ENCODE measurements at places on chromosomes 2 and 18.
A peak's percentile ranks its signal among the peaks of the same experiment; 100 is the strongest.

GRCh38 chr18:54358495-54359040, 862 bp downstream of the C18orf54 start:
- no peak for DNase-seq

DNA sequence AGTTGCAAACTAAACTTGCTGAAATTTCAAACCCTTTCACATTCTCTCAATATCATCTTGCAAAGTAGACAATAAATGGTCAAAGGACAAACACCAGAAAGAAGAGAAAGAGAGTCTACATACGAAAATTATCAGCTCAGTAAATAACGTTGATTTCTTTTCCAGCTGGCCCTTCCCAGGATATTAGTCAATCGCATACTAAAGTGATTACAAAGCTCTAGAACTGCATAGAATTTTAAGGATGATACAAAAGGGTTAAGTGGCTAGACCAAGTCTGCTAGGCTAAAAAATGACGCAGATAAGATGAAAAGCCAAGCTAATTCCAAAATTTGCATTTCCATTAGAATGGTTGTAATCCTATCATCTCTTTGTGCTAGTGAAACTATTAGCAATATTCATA, 405.7 kb downstream of the FBXO15 start:
- no peak for DNase-seq

DNA sequence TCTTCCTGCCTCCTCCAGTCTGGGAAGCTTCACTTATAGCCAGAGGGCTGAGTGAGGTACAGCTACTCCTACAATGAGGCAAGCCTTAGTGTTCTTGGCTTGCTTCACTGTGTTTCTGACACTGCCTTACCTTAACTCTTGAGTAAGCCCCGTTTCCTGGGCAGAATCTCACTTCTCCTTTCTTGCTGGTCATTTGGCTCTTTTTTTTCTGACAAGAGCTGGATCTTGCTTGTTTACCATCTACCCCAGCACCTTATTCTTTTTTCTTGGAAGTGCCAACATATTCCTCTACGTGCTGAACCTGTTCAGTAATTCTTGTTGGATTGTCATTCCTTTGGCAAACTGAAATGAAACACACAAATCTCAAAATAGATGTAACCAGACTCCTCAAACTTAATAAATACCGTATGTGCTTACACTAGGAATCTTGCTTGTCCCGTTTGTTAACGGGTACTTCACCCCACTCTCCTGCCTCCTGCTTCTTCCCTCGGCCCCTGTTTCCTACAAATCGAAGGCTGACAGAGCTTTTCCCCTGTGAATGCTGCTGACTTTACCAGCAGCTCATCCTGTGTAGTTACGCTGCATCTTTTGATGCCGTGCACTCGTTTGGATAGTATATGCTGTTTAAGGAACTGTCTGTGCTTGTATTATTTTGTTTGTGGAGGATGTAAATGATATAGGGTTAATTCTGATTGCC, 132.2 kb downstream of the FMNL2 start:
- no peak for DNase-seq

DNA sequence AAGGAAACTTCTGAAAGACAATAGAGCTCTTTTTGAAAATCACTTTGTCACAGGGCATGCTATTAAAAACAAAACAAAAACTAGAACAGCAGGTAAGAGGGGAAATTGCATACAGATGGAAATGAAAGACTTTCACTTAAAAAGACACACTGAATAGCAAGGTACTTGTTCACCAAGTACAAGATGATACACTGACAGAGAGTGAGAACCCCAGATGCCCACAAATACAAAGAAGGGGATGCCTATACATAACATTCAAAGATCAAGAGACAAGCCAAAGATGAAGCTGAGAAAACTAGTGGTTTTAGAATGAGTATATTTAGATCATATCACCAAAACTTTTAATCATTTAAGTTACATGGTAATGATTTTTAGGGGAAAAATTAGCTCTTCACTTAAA, 60.7 kb downstream of the ASXL2 start:
- no peak for DNase-seq

GRCh38 chr2:79861059-79861374, 348.2 kb downstream of the CTNNA2 start:
- DNase-seq, result no peak

DNA sequence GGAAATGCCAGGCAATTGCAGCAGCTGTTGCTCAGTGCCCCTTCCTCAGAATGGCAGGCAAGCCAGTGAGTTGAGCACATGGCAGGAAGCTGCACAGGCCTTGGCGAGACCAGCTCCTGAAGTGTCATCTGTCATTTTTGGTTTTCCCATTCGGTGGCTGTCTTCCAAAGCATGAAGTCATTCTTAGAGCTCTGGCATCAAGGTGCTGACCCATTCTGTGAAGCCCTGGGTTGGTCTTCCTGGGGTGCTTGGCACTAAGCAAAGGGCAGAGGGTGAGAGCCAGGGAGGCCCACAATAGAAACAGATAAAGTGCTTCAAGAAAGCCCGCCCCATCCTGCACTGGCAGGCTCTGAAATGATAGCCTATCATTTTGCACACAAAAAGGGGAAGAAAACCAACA, 150.5 kb downstream of the VAPA start:
- no peak for DNase-seq

DNA sequence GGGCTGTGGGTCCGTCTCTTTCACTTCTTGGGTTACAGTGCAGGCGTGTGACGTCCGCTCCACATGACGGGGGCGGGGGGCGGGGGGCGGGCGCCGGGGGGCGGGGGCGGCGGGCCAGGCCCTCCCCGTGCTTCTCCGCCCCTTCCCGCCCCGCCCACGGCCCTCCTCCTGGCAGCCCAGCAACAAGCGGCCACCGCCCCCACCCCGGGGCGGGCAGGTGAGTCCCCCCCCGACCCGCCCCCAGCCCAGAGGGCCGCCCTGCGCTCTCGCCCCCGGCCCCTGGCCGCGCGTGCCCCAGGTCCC, 3.6 kb downstream of the ZNF516 start:
- DNase-seq, result peak; percentile 71

DNA sequence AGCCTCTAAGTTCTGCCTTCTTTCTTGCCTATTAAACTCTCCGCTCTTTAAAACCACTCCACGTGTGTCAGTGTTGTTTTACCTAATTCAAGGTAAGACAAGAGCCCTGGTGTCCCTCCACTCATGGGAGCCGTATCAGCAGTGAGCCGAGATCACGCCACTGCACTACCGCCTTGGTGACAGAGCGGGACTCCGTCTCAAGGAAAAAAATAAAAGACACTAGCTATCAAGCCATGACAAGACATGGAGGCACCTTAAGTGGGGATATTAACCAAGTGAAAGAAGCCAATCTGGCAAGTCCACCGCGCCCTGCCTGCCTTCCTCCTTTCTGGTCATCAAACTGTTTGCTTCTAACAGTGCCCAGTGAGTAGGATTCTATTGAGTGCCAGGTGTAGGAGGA, 40.2 kb upstream of the LBH start:
- DNase-seq, result no peak

DNA sequence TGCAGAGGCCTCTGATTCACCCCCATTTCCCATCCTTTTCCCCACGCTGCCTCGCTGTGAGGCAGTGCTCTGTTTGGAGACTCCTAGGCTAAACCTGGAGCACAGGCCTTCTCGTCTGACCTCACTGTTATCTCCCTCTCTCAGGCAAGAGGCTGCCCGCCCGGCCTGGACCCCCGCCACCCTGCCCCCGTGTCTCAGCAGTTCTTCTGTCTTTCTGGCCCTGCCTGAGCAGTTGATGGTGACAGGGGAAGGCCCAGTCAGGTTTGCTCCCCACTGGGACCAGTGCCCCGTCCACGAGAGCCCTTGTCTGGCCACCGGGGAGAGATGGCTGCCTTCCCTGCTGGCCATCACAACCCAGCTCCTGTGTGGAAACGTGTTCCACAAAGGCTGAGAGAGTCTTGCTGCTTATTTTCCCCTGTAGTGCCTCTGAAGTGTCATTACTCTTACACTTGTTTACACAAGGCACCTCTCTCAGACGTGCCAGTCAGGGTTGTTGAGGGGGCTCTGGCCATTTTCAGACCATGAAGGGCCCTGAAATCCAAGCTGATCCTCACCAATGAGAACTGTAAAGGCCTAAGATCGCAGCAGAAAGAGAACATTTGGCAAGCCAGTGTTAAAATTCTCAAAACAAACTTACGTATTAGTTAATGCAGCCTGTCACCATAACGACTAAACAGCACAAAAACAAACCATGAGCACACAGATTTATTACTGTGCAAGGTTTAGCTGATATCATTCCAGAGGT, 210.9 kb downstream of the NDUFA10 start:
- no peak for DNase-seq

- no peak for DNase-seq
These were observed 25.0 kb downstream of the ACTR2 start for GRCh38 chr2:65252640-65253039.

GRCh38 chr18:12287684-12288402, 20.2 kb upstream of the TUBB6 start:
- no peak for DNase-seq

DNA sequence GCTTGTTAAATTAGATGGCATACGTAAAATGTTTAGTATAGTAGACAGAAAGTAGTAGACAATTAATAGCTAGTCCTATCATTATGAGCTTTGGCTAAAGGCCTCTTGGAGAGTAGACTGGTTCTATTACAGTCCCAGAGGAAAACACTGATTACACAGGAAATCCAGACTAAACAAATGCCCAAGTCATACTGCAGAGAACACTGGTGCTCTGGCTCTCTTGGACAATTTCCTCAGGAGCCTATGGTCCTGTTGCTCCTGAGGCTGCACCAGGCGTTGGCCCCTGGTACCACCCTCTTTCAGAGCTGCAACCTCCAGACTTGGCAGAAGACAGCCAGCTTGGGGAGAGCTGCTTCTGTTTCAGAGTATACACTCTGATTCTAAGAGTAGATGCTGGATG, 41.8 kb downstream of the STAT1 start:
- DNase-seq, result no peak

DNA sequence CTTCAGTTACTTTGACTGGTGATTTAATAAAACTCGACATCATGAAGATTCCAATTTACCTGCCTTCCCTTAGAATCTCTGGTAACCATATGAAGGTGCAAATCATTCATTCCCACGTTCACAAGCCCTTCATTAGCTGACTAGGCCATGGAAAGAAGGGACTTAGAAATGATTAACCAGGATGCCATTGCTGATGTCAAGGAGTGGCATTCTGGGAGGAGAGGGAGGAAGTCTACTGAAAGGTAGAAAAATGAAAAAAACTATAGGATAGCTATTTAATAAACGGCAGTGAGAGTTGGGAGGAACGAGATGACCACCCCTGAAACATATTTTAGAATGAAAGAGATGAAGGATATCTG, 1.4 kb downstream of the ATIC start:
- no peak for DNase-seq

DNA sequence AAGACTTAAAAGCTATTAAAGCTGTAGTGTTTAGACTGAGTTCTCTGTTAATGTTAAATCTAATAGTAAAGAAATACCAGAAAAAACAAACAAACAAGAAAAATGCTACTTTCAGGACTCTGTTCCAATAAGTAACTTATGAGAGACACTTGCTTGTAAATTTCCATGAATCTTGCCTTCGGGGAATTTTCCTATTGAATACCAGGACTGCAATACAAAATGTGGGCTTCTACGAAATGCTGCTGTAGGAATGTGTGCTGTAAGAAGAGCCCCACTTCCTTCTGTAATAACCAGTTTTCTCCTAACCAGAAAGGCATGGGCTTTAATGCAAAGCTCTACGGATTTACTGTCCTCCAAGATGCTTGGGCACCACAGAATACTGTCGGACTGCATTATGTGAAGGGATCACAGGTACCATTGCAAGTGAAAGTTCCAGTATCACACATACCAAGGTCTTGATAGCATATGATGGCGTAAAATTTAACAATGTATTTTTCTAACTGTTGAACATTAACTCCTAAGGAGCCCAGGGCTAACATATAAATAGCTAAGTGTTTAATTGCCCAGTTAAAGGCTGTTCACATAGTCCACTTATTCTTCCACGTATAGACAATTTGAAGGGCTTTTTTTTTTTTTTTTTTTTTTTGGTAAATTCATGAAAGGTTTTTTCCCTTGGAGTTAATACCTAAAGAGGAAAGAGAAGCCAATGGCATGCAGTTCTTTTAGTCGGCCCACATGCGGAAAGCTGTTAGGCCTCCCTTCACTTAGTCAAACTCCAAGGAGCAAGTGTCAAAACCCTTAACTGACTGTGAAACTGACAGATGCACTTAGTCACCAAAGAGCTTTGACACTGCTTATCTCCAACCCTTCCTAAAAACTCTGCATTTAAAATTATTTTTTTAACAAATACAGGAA, 564.0 kb upstream of the POU3F3 start:
- DNase-seq, result no peak

DNA sequence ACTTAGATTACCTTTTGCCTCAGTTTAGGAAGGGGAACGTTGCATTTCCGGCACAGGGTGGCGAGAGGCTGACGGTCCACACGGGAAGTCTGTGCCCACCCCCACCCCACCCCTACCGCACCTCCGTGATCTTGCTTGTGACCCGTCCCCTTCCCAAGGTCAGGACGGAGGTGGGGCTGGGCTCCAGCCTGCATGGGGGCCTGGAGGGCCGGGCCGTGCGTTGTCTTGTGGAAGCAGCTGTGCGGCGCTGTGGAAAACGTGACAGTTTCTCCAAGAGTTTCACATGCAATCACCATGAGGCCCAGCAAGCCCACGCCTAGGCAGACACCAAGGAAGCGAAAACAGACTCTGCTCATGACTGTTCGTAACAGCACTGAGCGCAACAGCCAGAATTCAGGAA, 76.8 kb upstream of the HDAC4 start:
- DNase-seq, result no peak

DNA sequence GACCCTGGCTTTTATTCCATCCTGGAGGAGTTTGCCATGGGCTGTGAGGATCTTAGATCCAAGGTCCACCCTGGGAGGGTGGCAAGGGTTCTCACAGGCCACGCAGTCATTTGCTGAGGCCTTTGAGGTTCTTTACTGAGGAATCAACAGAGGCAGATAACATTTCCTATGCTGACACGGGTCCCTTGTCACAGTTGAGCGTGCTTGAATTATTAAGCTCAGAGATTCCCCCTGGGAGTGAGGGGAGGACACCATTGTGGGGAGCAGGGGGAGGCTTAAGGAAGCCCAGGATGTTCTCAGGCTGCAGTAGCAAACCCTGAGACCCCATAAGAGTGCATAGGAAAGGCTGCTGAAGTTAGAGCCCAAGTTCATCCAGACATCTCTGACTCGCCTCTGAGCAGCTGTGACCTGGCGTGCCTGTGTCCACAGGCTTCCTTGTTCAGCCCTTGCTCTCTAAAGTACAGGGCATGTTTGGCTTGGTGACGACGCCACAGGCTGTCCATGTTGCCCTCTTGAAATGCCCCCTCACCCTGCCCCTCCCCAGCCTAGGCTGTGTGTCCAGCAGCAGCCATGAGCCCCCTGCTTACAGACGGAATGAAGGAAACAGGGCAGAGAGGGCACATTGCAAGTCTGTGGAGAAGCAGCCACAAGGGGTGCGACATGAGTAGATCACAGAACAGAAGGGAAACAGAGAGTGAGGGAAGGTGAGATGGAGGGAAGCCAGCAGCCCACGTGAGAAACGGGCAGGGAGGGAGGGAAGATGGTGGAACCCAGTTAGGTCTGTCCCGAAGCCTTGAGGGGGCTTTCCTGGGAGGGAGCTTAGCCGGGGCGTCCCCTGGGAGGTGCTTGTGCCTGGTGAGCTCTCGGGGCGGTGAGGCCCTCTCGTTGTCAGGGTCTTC, 34.0 kb downstream of the NAPG start:
- DNase-seq, result peak; percentile 20

Measured in activated naive CD8-positive, alpha-beta T cell treated with anti-CD3 and anti-CD28 coated beads, Interleukin-2, amount 50 U/mL, for 24 hours (primary cell).